Spleen (tissue), 13 donors: ENCODE measurements at places on chromosomes 2 and 18.

DNA sequence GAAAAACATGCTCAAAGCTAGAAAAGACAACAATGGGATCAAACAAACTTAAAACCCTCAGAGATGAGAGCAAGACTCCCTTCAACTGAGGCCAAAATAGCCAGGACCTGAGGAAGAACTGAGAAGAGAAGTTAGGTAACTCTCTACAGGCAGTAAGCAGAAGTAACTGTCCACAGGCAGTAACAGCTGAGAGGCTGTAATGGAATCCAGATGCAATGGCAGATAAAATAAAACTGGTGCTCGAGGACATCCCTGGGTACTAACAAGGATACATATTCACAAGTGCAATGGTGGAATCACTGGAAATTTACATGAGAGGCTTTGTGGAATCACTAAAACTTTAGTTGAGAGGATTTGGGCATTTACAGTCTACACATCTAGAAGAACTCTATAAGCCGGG, 30.4 kb upstream of the C2orf66 start:
- DNase-seq = no peak

DNA sequence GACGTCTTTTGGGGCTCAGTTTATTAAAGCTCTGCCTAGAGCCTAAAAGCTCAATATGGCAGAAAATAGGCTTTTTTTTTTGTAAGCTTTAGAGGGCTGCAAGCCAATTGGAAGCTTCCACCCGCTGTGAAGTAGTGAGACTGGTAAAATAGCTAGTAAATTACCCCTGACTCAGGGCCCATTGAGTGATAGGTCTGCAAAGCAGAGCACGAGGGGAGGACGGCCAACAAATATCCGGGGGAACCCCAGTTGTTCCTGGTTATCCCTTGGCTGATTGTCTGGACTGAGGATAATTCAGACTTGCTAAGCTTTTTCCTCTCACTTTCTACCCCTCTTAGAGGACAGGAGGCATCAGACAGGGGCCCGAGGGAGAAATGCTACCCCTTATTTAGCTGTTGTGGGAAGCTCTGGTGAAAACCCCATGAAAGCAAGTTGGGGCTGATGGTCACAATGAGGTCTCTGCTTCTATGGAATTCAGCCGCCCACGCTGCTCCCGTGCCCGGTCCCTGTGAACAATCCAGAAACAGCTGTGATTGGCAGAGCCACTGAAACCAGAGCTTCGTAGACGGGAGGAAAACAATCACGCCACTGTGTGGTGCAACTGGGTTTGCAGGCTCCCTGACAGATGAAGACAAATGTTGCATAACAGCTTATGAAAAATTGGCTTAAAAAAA, 141.9 kb upstream of the LGALSL start:
- DNase-seq = no peak

- DNase-seq = no peak
These were observed 12.6 kb upstream of the L3MBTL4 start for GRCh38 chr18:6427286-6427685.

DNA sequence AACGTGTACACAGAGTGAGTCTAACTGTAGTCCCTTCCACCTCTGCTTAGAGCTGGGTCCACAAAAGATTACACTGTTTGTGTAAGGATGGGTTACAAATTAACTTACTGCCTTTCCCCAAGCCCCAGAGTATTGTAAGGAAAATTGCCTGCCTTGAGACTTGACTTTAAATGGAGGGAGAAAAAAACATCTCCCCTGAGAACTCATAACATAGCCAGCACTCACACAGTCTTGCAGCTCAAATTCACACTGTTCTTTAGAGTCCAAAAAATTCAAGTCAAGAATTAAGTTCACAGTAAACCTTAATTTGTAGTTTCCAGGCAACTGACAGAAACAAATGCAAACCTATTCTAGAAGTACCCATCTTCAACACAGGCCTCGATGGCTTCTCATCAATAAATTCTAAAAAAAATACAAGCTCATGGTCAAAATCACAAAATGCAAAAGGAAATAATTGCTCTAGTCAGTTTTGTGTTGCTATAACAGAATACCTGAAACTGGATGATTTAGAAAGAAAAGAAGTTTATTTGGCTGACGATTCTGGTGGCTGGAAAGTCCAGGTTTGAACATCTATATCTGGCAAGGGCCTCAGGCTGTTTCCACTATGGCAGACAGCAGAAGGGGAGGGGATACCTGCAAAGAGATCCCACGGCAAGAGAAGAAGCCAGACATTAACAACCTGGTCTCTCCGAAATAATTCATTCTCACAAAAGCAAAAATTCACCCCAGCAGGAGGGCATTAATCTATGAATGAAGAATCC, 34.6 kb upstream of the TMEM17 start:
- DNase-seq = no peak

- DNase-seq = no peak
These were observed 13.1 kb downstream of the NXPH2 start for GRCh38 chr2:138767101-138767500.

DNA sequence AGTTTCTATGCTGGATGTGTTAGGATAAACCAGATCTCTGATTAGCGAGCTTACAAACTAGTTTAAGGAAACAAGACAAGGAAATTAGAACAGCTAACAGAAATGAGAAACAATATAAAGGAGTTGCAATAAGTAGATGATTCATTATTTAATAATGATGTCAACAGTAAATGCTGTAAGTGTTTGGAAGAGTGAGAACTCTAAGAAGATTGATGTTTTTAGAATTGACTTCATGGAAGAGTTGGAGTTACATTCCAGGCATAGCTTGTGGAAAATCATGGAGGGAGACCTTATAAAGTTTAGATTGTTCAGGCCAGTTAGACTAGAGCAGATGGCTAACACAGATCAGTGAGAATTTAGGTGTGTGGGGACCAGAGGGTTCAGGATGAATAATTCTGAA, 32.6 kb downstream of the PPP1R1C start:
- DNase-seq = no peak

GRCh38 chr2:216934623-216935022, 74.8 kb upstream of the TNP1 start:
- no peak for DNase-seq

- no peak for DNase-seq
These were observed 106.4 kb upstream of the NCKAP5 start for GRCh38 chr2:133674433-133675331.

GRCh38 chr2:224369028-224369632, 32.8 kb downstream of the FAM124B start:
- no peak for DNase-seq

DNA sequence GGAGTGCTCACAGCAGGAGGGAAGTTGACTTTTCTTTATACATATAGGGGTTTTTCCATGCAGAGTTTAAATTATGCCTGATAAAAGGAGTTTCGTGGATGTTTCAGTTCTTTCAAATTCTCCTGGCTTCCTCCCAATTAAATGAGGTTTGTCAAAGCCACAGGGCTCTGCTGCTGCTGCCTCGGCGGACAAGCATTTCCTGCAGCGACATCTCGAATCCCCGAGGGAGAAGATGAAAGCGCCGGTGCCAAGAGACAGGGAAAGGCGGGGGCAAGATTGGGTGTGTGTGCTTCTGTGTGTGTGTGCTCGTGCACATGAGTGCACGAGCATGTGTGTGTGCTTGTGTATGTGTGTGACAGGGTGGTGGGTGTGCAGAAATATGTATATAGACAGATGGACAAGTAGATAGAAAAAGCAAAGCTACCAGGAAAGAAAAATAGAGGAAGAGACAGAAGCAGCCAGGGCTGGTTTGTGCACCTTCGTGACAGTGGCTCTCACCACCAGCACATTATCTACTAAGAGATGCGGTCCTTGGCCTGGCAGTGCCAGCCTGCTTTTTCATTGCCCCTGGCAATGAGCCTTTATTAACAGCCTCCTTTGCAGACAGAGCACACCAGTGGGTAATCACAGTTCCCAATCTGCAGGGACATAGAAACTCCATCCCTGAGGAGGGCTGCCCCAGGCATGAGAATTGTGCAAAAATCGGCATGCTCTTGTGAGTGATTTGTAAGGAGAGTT, 76.2 kb downstream of the CDK15 start:
- no peak for DNase-seq

DNA sequence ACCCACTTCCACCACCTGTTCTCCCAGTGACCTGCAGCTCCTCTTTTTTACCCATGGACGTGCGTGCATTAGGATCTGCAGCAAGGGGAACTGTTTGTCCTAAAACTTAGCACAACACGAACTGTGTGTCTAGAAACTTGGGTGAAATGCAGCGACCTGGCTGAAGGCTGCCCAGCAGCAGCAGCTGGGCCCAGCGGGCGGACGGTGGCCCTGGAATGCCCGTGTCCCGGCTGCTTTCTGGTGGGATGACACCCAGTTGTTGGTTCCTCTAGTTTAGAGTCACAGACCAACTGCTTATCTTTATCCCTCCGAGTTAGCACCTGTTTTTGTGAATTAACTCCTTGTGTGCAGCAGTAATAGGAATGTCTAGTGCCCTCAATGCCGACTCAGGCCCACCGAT, 61.9 kb upstream of the PXDN start:
- DNase-seq = peak; percentile 59

- no peak for DNase-seq
These were observed 99.2 kb downstream of the RND3 start for GRCh38 chr2:150388289-150388625.

DNA sequence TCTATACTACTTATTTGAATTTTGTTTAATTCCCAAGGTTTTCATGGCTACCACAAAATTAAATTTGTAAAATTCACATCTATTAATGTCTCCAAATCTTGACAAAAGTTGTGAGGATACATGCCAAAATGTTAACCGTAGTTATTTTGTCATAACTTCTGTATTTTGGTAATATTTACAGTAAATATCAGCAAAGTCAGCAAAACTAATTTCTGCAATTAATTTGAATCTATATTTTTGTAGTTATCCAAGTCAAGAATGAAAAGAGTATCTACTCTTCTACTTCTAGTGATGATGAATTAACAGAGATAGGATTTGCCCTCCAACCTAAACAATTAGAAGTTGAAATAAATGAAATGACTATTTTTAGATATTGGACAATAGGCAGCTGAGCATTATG, 238.9 kb downstream of the CYP26B1 start:
- no peak for DNase-seq

GRCh38 chr2:80461505-80462197, 157.1 kb upstream of the LRRTM1 start:
- DNase-seq = no peak

DNA sequence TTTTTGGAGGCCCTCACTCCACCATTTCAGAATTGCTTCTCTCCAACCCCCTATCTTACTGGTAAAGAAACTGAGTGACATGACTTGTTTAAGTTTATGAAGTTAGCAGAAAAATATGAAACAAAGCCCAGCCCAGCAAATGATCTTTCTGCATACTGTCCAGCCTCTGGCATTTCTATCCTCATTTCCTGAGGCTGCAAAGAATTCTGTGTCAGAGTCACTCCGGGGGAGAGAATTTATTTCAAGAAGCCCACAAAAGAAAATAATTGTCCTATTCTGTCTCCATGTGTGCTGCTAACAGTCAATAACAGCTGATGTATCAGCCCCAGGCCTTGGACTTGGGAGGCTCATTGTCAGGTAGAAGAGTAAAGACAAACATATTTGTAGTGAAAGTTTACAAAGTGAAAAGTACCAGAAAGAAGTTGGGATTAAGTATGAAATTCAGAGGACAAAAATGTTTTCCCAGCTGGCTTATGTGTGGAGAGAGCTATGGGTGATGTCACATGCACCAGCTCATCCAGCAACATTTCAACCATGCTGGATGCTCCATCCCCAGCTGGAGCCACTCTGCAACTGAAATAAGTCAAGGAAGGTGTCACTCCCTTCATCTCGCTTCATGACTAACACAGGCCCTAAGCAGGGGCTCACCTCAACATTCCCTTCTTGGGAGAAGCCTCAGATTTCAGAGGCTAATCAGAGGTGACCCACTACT, 42.3 kb downstream of the TRABD2A start:
- DNase-seq = no peak

GRCh38 chr2:5665066-5665465, 27.1 kb upstream of the SOX11 start:
- DNase-seq = no peak

DNA sequence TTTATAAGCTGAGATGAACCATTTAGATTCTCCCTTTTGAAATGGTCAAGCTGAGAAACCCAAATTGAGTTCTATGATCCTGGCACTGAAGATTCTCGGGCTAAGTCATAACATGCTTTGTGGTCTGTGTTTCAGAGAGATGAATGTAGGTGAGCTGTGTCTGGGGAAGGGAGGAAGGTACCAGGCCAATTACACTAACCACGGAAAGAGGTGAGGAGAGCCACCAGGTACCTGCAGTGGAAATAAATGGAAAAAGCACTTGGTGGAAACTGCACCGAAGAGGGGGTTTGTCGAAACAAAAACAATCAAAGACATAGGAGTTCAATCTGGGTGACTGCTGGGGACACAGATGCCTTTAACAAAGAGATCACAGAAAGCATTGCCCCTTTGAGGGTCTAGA, 963 bp upstream of the MRPL44 start:
- DNase-seq = no peak

GRCh38 chr2:196955036-196955435, 28.5 kb upstream of the PGAP1 start:
- no peak for DNase-seq

DNA sequence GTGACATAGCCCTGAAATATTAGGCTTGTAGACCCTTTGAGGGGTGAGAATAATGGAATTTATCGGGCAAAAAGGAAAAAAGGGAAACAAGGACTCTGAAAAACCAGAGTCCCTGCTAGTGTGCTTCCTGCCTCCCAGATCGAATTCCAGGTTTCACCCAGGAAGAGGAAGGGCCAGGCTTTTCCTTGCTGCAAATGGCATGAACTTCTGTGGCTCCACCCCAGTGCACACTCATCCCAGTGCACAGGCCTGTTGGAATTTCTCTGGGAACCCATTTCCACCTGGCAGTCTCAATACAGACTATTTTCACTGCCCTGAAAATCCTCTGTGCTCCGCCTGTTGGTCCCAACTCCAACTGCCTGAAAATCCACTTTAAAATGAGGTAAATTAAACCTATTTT, 29.9 kb downstream of the C18orf54 start:
- no peak for DNase-seq

DNA sequence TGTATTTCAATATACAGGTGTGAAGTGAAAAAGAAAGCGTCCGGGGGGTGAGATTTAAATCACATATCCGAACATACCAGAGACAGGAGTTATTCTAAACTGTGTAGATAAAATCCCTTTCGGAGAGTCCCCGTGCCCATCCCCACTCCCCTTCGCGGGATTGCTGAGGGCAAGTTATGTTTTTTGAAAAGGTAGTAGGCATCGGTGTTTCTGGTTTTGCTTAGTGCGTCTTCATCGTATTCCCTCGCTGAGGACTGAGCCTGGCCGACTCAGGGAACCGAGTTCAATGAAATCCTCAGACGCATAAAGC, 583.4 kb downstream of the ZEB2 start:
- DNase-seq = no peak

GRCh38 chr2:207465894-207466293, 63.9 kb upstream of the CREB1 start:
- DNase-seq = no peak

- no peak for DNase-seq
These were observed 319.8 kb downstream of the RND3 start for GRCh38 chr2:150167711-150168110.

GRCh38 chr2:166343467-166343866, 32.3 kb downstream of the SCN9A start:
- DNase-seq = no peak

- DNase-seq = no peak
These were observed 30.2 kb downstream of the XDH start for GRCh38 chr2:31384351-31384750.

GRCh38 chr2:33477473-33478468, 1.3 kb downstream of the RASGRP3 start:
- no peak for DNase-seq
